ENCODE measurements at places on chromosomes 7 and 10. TPM values are rescaled to one million over a fixed set of nuclear protein-coding genes. Genes with fewer than 3 reads are reported as not detected.

The IFRD1 gene
- total RNA-seq = 62.6 TPM

The SEM1 gene
- total RNA-seq = 16.8 TPM

The DNAH11 gene
- 3.8 TPM for total RNA-seq

The LIPJ gene
- total RNA-seq = 0.31 TPM

The VSTM2A gene
- total RNA-seq = 0.16 TPM

The MKX gene
- 0.16 TPM for total RNA-seq

The TMEM209 gene
- 9.3 TPM for total RNA-seq

The FERD3L gene
- total RNA-seq = not detected

- no peak for DNase-seq
These were observed 81.3 kb upstream of the RET start for GRCh38 chr10:42995537-42995936.

DNA sequence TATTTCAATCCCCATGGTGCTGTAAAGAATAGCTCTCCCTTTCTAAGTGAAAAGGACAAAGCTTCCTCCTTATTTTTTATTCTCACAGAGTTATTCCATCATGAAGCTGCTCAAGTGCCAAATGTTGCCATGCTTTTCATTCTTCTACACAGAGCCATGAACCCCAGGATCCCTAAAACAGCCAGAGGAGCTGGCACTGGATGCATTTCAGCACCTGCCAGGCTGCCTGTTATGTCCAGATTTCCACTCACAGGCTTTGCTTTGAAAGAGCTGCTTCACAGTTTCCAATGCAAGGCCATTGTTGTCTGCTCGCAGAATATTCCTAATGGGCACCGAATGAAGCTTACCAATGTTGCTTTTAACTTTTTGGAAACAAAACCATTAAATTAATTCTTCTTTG is 256.2 kb upstream of the NPSR1 start:
- DNase-seq = no peak

DNA sequence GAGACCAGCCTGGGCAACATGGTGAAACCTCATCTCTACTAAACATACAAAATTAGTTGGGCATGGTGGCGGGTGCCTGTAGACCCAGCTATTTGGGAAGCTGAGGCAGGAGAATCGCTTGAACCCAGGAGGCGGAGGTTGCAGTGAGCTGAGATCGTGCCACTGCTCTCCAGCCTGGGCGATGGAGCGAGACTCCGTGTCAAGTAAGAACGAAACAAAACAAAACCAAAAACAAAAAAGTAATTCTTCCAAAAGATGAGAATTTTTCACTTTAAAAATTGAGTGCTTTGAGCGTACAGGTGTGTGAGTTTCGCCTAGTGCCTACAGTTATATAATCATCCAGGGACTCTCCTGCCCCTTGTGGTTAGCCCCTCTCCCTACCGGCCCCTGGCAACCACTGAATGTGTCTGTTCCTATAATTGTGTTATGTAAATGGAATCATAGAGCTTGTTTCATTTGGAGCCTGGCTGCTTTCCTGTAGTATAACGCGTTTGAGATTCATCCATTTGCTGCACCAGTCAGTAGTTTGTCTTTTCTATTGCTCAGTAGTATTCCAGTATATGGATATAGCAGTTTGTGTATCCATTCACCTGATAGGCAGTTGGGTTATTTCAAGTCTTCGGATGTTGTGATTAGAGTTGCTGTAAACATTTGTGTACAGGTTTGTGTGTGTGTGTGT is 80.0 kb downstream of the RBM33 start:
- no peak for DNase-seq

DNA sequence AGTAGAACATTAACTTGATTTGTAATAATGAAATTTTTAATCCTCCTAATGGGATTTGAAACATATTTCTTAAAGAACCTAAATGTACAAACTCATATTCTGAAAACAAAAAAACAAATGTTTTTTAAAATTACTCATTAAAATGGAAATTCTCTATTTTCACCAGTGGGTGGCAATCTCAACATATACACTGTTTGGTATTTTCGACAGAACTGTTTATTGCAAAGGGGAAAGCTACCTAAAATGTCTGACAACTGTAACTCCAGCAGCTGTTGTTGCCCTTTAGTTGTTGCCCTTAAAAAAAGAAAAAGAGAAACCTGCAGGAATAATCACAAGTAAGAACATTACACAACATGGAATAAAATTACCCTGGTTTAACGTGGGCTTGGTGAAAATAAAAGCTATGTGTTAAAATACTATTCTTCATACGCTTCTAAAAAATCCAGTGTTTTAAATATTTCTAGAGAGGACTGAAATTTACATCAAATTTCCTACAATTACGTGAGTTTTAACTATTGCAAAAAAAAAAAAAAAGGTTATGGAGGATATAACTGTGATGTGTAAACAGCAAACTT is 54.5 kb downstream of the COL1A2 start:
- DNase-seq = no peak

GRCh38 chr7:29421010-29421956 is 142.4 kb upstream of the PRR15 start:
- DNase-seq = no peak

DNA sequence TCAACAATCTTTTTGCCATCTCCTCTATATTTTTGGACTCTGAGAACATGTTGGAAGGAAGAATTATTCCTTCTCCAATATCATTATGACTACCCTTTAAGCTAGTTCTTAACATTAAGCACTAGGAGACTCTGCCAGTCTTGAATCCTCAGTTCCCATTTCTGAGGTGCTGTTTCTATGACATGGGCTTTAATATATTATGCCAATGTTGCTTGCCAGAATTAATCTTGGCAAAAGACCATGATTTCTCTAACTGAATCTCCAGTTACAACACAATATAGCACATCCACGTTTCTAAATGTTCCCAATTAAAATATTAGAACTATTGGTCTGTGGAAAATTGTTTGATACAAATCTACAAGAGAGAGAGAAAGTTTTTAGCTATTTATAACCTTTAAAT is 250.0 kb downstream of the HGF start:
- no peak for DNase-seq

DNA sequence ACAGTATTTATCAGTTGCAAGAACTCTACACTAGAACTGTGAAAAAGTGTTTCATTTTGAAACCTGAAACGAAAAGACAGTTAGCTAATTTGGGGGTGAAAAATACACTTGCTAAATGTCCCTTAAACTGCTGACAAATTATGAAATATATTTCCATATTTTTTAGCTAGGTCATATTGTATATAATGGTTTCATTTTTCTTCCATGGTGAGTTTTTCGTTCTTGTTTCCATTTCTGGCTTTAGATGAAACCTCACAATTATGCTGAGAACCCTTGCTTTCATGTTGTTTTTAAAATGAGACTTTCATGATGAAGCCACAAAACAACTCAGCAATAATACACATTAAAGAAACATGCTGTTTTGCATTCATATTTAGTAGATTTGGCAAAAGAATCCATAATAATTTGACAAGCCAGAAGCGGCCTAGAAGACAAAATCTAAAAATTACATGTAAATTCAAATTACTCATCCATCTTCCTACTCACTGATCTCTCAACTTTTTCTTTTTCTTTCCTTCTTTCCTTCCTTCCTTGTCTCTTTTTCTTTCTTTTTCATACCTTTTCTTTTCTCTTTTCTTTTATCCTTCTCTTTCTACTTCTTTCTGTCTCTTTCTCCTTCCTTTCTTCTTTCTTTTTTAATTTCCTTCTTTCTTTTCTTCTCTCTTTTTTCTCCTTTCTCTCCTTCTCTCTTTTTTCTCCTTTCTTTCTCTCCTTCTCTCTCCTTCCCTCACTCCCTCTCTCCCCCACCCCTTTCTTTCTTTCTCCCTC is 46.5 kb upstream of the ITGB8 start:
- no peak for DNase-seq

GRCh38 chr7:129649128-129649690 is 37.7 kb downstream of the NRF1 start:
- no peak for DNase-seq

DNA sequence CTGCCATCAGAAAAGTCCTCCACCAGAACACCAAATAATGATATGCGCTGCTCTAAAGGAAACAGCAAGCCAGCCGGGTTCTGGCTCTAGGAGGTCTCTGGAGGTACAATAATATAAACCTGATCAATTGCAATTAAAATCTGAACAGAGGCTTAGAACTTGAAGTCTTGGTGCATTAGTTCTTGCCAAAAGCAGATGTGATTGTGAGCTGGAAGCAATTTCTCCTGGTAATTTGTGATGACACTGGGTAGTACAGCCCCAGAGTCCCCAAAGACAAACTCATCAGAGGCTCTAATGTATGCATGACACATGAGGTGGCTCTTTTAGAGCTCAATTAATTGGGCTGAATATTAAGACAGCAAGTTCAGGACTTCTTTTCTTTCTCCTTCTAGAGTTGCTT is 3.3 kb downstream of the ETV1 start:
- DNase-seq = no peak

DNA sequence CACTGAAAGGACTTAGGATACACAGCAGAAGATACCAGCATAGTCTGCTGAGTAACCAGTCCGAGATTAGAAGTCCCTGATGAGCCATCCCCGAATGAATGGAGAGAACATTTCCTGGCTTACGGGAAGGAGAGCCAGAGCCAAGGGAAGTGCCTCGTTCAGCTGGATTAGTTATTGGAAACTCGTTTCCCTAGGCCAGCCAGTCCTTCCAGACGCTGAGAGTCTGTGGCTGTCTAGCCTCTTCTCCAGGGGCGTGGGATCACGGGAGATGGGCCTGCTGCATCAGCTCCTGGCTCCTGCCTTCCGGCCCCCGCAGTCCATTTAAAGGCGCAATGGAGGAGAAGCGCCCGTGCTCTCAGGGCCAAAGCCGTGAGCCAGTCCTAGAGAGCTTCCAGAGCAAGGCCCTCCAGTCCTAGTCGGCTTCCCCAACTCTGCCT is 712.8 kb downstream of the PARD3 start:
- peak; percentile 17 for DNase-seq

GRCh38 chr10:21099291-21100062 is 202.4 kb upstream of the NEBL start:
- no peak for DNase-seq

- DNase-seq = no peak
These were observed 102.3 kb upstream of the PLXDC2 start for GRCh38 chr10:19713800-19714525.

DNA sequence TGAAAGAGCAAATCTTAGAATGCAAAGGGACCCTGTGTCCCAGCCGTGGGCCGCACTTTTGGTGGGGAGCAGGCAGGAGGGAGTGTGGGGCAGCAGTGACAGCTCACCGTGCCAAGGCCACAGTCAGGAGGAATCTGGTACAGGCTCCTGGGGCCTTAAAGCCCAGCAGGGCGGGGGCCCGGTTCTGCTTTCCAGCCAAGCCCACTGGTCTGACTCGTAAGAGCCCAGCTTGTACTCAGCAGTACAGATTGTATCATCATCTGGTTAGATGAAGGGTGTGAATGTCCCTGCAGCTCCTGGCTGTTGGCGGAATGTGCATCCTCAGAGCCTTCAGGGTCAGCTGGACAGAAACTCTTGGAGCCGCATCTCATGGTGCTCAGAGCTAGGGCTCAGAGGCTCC is 30.5 kb upstream of the TRIM8 start:
- DNase-seq = peak; percentile 36

DNA sequence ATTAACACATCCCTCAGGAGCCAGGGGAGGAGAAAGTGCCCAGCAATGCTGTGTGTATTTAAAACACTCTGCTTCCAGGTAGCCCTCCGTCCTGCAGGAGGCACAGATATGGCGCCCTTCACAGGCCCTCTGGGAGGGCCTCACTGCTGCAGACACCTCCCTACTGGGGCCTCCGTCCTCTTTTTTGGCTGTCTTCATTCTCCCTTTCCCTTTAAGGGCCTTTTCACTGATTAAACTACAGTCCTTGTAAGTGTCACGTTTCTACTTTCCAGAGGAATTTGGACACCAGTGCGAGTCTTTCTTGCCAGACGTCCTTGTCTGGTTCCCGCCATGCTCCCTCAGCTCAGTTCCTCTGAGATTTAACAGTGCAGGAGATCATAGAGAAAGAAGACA is 39.7 kb upstream of the MKRN1 start:
- no peak for DNase-seq

GRCh38 chr10:69359594-69359993 is 57.1 kb downstream of the TACR2 start:
- DNase-seq = no peak

DNA sequence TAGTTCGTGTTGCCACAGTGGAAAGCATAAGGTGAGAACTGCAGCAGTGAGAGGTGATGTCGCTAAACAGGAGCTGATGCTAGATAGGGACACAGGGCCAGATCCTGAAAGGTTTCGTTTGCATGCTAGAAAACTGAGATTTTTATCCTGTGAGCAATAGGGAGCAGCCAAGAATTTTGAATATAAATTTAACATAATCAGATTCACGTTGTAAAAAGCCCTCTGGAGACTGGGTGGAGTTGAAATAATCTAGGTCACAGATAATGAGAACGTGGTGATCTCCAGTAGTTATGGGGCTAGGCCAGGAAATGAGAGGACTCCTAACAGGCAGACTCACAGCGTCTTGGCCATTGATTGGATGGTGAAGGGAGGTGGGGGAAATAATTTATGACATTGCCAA is 92.1 kb upstream of the IMMP2L start:
- no peak for DNase-seq

- DNase-seq = no peak
These were observed 123.4 kb upstream of the TARP start for GRCh38 chr7:38396852-38397251.

DNA sequence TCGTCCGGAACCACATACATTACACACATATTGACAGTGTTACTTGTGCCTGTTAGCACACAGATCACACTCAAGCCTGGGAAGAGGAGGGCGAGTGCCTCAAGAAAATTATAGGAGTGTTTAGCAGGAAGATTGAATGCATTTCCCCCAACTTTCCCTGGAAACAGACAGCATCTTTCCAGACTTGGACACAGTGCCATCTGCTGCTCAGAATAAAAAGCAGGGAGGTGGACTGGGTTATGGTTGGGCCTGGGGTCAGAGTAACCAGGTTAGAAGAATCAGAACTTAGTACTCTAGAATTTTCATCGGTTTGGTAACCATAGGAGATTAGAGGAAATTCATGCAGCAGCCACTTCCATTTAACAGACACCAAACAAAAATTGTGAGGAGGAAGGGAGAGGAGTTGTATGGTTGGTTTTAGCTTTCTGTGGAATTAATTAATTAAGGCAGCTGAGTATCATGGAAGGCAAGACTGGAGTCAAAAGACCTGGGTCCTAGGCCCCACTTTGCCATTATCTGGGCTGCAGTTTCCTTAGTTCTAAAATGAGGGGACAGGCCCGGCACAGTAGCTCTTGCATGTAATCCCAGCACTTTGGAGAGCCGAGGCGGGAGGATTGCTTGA is 43.4 kb upstream of the OPTN start:
- no peak for DNase-seq

DNA sequence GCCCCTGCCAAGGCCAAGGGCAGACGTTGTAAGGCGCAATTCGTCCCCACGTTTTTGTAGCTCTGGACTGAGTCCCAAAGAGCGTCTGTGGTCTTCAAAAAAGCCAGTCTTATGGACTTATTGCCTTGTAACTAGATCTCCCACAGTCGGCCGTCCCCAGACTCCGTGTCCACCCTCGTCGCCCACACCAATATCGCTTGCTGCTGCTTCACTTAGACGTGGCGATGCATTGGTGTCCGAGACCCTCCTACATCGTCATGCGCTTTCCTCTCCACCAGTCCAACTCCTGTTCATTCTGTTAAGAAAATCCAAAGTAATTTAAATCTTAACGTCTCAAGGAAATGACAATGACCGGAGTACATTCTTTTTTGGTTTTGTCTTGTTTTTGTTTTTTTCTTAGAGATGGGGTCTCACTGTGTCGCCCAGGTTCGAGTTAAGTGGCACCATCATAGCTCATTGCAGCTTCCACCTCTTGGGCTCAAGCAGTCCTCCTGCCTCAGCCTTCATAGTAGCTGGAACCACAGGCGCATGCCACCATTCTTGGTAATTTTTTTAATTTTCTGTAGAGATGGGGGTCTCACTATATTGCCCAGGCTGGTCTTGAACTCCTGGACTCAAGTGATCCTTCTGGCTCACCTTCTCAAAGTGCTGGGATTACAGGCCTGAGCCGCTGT is 851 bp downstream of the KIFBP start:
- DNase-seq = no peak

Measured in pancreas (tissue), 10 donors.